ENCODE measurements at places on chromosomes 2 and 18.
A peak's percentile ranks its signal among the peaks of the same experiment; 100 is the strongest.

DNA sequence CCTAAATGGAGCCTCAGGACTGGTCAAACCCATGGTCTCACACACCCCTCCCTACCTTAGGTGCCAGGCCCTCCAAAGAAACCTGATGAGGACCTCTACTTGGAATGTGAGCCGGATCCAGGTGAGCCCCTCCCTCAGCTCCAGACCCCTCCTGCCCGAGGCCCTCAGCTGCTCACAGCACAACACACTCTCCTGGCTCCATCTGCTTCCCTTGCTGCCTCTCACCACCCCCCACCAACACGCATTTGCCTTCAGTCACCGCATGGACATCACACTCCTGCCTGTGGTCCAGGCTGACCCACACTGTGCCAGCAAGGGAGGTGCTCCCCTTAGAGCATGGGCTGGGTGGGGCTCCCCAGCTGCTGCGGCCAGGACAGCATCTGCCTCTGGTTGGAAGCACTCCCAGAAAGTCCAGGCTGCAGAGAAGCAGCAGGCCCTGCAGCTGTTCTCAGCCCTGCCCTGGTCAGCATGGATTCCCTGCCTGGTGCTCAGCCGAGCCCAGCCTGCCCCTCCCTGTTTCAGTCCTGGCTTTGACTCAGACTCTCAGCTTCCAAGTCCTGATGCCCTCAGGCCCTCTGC, 15.1 kb downstream of the SH2D6 start:
- DNase-seq, result peak; percentile 88

DNA sequence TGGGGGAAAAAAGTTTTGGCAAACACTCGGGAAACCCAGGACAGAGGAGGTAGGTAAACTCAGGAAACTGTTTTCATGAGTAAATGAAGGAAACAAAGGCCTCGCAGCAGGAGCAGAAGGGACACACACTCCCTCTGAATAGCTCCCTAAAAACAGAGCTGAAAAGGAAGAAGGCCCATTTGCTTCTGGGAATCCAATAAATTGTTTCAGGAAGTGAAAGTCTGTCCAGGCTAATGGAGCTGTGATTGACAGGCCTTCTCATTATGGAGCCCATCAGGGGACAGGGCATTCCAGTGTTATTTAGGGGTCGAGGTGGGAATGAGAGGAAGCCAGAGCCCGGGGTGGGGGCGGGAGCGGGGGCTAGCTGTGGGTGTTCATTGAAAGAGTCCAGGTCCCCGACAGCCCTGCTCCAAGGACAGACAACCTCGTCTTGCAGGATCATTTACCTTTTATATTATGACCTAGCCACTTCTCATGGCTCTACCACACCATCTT, 81.2 kb downstream of the GBX2 start:
- no peak for DNase-seq

DNA sequence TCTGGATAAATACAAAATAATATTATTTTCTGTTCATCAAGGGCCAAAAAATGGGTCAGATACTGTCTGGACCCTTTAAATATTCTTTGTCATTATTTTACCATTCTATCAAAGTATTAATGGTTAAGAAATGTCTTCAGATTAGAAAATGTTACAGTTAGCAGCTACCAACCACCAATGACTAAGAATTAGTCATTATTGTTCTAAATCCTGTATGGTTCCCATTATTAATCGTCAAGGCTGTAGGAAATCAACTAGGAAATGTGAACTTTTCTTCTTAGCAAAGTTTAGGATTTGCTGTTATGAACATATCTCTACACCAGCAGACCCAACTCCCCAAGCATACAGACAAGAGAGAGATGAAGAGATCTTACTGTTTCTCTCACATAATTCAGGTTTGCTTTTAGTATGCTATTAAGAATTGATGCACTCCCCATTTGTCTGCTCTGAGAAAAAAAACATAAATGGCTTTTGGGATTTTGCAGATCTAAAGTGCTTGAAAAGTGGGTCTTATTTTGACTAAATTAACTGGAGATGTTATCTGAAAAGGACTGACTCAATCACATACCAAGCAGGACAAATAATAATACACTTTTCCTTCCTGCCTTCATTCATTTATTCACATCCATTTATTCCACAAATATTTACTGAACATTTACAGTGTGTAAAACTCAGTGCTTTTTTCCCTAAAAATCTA, 147.7 kb downstream of the PPP1R1C start:
- no peak for DNase-seq

DNA sequence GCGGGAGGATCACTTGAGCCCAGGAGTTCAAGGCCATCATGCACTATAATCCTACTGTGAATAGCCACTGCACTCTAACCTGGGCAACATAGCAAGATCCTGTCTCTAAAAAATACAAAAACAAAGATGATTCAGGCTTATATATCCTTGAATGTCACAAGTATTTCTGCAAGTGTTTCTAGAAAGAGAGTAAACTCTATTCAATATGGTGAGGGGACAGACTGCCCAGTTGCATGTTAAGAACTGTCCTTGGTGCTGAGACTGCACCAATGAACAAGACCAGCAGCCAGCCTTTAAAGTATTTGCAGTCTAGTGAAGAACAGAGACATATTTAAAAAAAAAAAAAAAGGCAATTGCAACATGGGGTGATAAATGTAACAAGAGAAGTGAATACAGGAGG, 16.4 kb downstream of the MAP3K19 start:
- DNase-seq, result no peak

GRCh38 chr2:231123362-231123898, 1.4 kb downstream of the HTR2B start:
- no peak for DNase-seq

GRCh38 chr2:169107645-169108044, 38.3 kb downstream of the DHRS9 start:
- DNase-seq, result no peak
